ENCODE measurements at places on chromosomes 4 and X.

- DNase-seq: no peak
Observed at GRCh38 chrX:128106630-128107029, 54.4 kb upstream of the ACTRT1 start.

GRCh38 chr4:152940461-152940860 lies 4.3 kb downstream of the FHDC1 start:
- DNase-seq: no peak

- no peak for DNase-seq
Observed at GRCh38 chrX:13093529-13094140, 49.2 kb upstream of the FAM9C start.

DNA sequence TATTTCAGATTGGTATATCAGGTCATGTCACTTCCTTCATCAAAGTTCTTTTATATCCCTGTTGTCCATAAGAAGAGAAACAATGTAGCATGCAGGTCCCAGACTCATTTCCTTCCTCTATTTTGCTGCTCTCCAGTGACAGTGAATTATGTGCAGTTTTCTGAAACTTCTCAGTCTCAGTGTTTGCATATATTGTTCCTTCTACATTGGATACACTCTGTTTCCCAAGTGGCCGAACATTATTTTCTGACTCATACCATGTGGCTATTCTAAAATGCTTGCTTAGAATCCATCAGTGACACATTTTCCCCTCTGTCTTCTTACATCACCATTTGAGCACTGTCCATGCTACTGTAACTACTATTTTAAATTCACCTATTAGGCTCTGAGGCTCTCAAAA lies 305.7 kb downstream of the PDHA2 start:
- no peak for DNase-seq

DNA sequence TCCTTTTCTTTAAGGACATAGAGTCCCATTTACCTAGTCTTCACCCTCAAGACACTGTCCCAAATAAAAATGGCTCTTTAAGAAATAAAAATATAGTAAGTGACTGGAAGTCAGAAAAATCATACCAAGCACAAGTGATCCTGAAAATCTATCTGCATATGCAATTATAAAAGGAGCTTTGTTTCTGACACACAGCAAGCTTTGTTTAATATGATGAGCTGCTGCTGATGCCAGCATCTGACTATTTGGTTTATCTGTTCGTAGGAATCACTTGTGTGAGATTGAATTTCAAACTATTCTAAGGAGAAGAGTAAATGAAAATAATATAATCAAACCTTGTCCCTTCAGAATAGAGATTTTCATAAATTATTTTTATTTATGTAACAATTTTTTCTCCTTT lies 332.4 kb downstream of the PCDH7 start:
- DNase-seq: no peak

DNA sequence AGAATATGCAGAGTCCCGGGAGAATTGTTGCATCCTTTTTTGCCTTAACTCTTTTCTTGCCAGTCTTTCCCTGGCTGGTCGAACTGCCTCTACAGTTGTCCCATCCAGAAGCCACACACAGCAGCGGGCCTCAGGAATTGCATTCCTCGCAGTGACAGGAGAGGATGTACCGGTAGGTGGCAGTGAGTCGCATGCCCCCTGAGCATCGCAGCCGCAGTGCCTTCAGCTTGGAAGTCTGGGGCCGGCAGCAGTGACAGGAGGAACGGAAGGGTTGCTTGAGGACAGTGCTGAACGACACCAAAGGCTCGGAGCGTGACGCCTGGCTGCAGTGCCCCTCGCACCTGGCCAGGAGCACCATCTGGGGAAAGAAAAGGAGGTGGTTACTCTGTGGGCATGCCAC lies 23.5 kb downstream of the NDP start:
- no peak for DNase-seq
